ENCODE measurements at places on chromosomes 5 and 9.

GRCh38 chr5:104628911-104629310 lies 1066.3 kb upstream of the NUDT12 start:
- no peak for DNase-seq

GRCh38 chr5:32369542-32370155 lies 56.9 kb upstream of the MTMR12 start:
- DNase-seq = no peak

- DNase-seq = no peak
These were observed 111.3 kb upstream of the SAP30L start for GRCh38 chr5:154334406-154335064.

DNA sequence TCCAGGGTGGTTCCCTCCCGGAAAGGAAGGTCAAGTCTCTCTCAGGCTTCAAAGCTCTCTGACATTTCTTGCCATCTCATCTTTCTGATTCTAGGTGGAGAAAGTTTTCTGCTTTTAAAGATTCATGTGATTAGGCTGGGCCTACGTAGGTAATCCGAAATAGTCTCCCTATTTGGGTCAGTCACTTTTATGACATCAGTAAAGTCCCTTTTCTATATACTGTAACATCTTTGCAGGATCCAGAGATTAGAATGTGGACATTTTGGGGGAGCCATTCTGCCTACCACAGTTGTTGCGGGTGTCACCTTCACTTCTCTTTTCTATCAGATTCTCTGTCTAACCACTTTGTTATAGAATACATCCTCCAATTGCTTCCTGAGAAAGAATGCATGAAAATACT lies 1.9 kb upstream of the RNF180 start:
- DNase-seq = no peak

DNA sequence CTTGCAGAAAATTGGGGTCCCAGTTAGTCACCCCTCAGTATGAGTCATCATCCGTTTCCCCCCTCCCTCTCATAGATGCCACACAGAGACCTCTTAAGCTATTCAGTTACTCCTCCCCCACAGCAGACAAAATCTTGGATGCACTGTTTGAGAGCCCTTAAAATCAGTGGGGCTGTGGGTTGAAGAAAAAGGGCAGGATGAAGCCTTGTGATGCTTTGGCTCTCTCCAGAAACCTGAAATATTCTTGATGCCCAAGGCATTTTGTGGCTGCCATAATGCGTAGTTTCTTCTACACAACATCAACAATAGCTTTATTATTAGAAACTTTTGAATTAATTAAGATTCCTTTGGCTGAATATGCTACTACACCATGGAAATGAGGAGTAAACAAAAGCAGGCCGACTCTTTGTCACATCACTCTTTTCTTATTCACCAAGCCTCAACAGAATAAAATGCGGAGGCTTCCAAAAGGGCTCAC lies 133.8 kb downstream of the MRPS30 start:
- DNase-seq = no peak

- no peak for DNase-seq
These were observed 15.7 kb upstream of the SLC1A3 start for GRCh38 chr5:36590513-36591286.

DNA sequence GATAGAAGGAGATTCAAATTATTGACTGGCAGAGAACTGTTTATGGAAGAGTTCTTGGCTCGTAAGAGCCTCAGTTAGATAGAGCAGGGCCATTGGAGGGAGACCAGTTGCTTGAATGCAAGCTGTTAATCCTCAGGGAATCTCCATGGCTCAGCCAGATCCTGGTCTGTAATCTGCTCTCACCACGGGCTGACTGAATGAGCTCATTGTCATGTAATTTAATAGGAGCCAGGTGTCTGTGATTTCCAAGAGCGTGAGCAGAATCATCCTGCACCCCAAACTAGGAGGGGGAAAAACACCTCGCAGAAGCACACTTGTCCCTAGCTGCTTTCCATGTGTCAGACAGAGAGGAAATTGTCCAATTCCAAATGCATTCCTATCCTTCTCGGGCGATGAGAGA lies 19.1 kb upstream of the KCNMB1 start:
- DNase-seq = no peak

DNA sequence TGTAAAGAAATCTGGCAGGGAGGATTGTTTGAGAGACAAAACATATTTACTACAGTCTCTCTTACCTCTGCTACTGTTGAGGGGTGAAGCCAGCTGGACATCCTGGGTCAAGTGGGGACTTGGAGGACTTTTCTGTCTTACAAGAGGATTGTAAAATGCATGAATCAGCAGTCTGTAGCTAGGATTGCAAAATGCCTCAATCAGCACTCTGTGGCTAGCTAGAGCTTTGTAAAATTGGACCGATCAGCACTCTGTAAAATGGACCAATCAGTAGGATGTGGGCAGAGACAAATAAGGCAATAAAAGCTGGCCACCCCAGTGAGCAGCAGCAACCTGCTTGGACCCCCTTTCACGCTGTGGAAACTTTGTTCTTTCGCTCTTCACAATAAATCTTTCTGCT lies 995.8 kb upstream of the CDH6 start:
- DNase-seq = no peak

DNA sequence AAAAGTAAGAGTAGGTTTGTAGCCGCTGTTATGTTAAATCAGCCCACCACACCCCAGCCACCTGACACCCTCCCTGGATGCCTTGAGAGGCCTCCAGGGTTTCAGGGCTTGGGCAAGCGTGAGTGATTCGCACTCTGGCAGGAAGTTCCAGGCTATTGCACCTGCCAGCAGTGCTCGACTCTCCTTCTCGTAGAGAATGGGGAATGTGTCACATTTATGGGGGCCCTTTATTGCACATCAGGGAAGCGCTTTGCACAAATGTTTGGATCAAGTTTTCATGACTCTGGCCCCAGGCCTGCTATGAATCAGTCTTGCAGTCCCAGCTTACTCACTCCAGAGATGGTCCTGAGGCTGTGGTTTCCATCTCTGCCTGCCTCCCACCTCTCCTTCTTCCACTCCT lies 66.1 kb upstream of the ADRA1B start:
- DNase-seq = peak; percentile 31
